Iris pigment epithelial cell (primary cell): ENCODE measurements at places on chromosomes 6 and 20.
A peak's percentile ranks its signal among the peaks of the same experiment; 100 is the strongest.

GRCh38 chr6:31737315-31737990, 1.1 kb upstream of the CLIC1 start:
- DNase-seq: no peak

GRCh38 chr6:108904741-108905140, 56.5 kb downstream of the ARMC2 start:
- no peak for DNase-seq

DNA sequence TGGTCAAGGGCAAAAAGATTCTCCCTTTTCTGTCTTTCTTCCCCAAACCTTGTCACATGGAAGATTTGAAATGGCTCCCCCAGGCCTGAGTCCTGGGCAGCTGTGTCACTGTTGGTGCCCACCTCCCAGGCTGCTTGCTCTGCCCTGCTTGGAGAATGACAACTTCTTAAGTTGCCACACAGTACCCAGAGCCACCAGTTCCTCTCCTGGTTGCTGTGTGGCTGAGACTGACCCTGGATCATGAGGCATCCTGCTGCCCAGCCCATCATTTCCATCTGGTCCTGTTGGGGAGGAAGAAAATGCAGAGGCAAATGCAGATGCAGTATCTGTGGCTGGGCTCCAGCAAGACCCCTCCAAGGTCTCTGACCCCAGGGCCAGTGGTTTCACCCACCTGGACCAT, 113.7 kb downstream of the PHACTR3 start:
- DNase-seq: no peak

DNA sequence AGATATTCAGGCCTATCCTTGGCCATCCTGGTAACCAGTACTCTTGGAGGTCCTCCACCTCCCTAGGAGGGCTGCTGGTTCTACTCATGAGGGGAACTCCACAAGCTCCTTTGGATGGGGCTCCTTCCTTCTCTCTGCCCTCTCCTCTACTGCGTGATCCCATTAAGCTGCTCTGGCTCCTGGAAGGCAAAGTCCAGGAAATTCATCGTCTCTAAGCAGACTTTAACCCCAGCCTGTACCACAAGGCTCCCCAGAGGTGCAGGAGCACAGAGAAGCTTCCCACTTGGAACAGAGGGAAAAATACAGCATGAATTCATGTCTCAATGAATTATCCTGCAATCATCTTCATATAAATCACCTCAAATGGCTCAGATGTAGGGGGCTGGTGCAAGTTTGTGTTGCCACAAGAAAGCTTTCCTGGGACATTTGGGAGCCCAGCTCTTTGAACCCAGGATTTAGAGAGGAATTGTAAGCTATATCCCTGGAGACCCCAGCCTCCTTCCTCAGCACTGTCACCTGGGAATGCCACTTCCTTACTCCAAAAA, 355.4 kb downstream of the CDC5L start:
- DNase-seq: no peak

DNA sequence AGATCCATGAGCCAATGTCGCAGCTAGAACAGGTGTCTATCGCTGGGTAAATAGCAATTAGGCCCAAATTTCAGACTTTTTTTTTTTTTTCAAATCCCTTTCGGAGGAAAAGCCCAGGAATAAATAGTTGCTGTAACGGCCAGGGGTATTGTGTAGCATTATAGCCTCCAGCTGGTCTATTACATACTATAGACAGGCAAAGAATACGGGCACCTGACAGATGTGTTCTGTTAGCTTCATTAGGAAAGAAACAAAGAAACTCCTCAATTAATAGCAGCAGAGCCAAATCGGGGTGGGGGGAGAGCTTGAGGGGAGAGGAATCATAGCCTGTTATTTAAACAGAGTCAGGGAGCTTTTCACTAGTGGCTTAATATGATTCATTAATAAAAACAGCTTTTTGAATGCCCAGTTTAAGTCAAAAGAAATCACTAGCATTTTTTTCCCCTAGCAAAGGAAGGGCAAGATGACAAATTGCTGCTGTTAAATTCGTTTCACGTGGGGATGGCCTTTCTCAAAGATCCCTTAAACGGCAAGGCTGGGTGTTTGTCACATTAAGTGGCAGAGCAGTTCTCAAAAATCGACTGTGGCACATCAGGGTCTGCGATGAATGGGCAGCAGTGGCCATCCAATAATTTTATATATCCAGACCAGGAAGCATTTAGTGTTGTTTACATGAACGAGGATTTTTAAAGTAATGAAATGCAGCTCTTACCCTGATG, 139.4 kb downstream of the ID4 start:
- no peak for DNase-seq

GRCh38 chr6:104527761-104528415, 331.8 kb downstream of the HACE1 start:
- peak; percentile 52 for DNase-seq

- peak; percentile 24 for DNase-seq
These were observed 277.3 kb upstream of the PRND start for GRCh38 chr20:4444404-4444803.

GRCh38 chr6:111666847-111667246, 61.2 kb upstream of the TRAF3IP2 start:
- peak; percentile 42 for DNase-seq

DNA sequence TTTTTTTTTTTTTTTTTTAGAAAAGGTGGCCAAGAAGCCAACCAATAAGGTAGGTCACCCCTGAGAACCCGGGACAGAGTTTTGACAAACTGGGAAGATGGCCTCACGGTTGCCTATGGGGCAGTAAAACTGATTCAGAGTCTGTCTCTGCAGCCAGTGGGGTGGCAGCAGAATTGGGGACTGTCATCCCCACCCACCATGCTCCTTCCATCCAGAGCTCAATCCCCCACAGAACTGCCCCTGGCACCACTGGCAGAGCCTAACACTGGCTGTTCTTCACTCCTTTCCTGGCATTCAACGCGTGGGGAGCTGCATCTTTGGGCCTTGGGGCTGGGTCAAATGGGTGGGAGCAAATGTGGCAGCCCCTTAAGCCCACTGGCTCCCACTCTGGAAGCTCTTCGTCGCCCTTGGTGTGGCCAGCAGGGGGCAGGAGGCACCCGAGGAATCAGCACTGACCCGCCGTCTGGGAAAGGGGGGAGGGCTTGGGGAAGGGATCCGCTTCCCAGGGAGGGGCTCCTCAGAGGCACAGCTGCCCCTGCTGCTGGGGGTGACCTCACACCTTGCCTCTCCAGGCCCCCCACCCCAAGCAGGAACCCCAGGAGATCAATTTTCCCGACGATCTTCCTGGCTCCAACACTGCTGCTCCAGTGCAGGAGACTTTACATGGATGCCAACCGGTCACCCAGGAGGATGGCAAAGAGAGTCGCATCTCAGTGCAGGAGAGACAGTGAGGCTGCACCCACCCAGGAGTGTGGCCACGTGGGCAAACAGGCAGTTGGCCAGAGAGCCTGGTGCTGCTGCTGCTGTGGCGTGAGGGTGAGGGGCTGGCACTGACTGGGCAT, 10.4 kb downstream of the CD40 start:
- peak; percentile 9 for DNase-seq

GRCh38 chr20:50909413-50909812, 21.8 kb downstream of the ADNP start:
- DNase-seq: no peak

GRCh38 chr20:58716476-58717277, 24.1 kb downstream of the NPEPL1 start:
- DNase-seq: no peak

DNA sequence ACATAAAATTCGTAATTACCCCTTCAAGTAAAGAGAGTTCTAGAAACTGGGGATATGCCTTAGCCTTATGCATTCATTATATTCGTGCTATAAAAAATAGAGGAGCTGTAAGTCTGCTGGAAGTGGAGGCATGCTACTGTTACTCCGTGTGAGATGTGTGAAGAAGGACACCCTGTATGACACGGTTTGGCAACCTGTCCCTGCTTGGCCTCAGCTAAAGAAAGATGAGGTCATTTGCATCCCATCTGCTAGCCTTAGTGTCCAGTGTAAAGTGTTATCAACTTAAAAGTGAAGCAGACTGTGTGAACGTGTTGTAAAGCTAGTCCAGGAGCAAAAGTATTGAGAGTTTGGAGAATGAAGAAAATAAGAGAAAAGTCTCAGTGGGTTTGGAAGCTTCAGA, 135.1 kb upstream of the RAB32 start:
- no peak for DNase-seq

DNA sequence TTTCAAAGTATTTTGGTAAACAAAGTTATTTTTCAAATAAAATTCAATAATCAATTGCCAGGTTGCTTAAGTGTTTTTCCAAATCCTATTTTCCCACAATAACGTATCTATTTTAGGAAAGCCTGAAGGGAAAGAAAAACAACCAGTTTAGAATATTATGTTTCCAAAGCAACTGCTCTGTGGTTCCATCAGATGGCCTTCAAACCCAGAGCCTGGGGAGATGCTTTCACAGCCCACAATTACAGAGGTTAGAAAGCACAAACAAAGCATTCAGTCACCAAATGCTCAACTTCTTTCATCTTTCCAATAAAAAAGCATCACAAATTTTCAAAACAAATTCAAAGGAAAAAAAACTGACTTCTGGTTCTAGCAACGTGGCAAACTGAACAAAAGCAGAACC, 66.0 kb downstream of the ELOVL5 start:
- peak; percentile 32 for DNase-seq

- peak; percentile 14 for DNase-seq
These were observed 42.7 kb downstream of the ANKRD6 start for GRCh38 chr6:89475634-89476033.

- DNase-seq: no peak
These were observed 93.7 kb downstream of the UBE3D start for GRCh38 chr6:82971877-82972460.

DNA sequence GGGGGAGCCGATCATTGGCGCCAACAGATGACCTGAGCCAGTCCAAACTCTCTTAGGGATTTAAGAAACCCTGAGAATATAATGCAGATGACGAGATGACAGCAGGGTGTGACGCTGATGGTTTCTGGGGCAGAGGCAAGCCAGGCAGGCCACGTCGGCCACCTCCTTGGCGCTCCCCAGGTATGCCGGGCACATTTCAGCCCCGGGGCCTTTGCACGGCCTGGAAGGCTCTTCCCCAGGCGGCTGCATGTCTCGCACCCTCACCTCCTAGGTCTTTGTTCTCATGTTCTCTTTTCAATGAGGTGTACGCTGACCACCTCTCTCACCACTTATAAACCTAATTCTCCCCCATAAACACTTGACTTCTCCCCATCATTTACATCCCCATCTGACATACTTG, 64.9 kb downstream of the RBM38 start:
- DNase-seq: no peak

DNA sequence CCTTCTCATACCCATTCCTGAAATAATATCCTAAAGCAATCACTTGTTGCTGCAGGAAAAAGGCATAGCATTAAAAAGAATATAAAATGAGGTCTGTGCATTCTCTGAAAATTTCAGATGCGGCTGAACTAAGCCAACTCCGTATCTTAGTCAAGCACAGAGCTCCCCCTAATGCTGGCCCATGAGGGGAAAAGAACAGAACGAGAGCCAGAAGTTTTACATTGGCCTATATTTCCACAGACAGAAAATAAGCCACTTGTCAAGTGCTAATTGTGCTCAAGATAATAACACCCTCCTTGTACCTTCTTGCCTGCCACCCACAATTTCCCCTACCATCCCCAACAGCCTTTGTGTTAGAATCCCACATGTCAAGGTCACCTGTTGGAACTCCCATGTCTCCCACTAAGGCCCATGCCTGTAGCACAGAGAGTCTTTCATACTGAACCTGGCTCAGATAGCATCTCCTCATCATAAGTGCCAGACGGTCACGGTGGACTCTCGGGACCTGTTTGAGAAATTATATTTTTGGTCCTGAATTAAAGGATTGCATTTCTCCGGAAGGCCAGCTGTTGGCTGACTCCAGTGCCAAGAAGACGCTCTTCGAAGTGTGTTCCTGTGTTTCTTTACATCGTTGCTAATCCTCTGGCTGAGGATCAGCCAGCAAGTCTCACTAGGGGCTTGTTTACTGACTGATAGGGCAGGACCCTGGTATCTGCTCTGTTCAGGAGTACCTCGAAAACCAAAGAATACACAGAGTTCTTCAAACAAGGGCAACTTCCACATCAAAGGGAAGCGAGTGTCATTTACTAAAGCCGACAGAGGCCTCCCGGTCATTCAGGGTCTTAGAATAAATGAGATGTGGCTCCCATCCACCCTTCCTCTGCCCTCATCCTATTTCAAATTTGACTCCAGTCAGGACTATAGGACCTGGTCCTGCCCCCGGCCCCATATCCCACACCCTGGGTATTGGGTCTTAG, 183.4 kb upstream of the FBXL4 start:
- no peak for DNase-seq

GRCh38 chr20:47181056-47181862, 175.2 kb downstream of the ZMYND8 start:
- peak; percentile 88 for DNase-seq

DNA sequence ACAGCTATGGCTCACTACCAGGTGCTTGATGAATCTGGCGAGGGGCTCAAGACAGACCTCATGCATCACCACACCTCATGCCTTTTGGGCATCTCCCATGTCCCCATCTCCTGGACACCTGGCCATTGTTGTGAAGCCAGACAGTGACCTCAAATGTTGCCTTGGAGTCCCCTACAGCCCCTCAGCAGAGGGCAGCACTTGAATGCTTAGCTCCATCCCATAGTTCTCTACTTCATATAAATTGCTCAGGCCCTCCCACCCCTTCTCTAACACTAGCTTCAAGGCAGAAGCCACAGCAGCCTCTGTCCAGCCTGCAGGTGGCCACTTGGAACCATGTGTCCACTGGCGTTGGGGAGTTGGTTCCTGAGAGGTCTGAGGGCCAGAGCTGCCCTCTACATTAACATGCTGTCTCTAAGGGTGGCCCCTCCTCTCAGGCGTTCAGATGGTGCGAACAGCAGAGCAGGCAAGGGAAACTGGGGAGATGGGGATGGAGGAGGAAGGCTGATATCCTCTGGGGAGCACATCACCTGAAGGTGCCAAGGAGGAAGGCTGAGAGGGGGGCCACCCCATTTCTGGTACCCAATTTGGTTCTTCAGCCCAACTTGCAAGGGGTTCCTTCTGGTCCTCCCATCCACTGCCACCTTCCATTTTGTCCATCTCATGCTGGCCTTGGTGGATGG, 31.3 kb downstream of the MOCS1 start:
- DNase-seq: no peak

DNA sequence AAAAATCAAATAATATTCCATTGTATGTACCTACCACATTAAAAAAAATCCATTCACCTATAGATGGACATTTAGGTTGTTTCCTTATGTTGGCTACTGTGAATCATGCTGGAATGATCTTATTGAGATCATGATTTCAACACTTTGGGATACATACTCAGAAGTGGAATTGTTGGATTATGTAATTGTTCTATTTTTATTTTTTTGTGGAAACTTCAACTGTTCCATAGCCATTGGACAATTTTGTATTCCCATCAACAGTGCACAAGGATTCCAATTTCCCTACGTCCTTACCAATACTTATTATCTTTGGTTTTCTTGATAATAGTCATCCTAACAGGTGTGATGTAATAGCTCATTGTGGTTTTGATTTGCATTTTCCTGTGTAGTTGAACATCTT, 834.0 kb downstream of the MAFB start:
- no peak for DNase-seq

GRCh38 chr6:169926617-169927417, 175.4 kb downstream of the ERMARD start:
- DNase-seq: no peak
